T47D (cell line): ENCODE measurements at places on chromosomes 11 and 22.

DNA sequence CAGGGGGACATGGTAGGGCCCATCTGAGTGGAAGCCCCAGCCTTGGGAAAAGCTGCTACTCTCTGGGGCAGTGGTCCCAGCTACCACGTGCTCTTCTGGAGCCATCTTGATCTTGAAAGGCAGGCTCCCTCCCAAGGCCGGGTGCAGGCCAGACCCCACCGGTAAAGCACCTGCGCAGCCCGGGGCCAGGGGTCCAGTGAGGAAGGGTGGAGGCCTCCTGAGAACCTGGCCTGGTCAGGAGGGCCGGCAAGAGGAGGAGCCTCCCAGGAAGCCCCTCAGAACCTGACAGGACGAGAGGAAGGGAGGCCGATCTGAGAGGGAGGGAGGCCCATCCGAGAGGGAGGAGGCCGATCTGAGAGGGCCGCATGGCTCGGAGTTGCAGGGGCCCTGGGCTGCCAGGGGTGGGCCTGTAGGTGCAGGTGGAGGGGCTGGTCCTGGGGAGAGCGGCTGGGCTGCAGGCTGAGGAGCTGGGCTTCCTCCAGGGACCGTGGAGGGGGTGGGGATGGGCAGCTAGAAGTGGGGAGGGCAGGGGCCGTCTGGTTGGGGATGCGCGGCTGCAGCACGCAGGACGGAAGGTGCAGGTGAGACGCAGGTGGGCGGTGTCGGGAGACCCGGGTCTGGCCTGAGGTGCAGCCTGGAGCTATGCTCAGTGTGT is 529 bp downstream of the GRAMD4 start:
- DNase-seq = no peak

DNA sequence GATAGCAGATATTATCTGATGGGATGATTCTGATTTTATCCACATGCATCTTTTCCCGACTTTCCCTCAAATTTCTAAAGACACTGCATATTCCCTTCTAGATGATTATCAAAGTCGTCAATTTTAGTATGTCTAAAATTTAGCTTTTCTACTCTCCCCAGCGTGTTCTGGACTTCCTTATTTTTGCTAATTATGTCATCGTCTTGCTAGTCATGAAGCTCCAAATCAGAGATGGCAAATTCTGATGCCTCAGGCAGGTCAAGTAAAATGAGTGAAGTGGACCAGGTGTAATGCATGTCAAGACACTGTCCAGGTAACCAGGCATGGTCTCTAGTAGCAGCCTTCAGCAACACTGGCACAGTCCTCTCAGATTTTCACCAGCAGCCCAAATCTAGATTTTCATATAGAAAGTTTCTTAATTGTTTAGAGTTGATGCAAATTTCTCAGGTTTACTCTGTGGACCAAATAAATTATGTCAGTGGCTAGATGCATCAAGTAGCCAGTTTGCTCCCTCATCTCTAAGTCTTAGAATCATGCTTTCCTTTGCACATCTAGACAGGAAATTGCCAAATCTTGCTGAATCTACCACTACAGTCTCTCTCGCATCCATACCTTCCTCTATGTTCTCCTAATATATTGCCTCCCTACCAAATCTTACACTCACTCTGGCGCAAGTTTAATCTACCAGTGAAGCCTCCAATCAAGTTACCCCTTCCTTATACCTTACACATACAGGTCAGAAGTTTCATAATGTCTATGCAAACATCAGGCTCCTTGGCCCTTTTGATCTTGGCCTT is 10.6 kb downstream of the HSD17B12 start:
- no peak for DNase-seq

DNA sequence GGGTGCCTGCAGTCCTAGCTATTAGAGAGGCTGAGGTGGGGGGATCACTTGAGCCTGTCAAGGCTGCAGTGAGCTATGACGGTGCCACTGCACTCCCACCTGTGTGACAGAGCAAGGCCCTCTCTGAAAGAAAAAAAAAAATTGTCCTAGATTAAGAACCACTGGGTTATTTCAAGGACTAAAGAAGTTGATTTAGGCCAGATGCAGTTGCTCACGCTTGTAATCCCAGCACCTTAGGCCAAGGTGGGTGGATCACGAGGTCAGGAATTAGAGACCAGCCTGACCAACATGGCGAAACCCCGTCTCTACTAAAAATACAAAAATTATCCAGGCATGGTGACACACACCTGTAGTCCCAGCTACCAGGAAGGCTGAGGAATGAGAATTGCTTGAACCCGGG is 129.0 kb downstream of the MRTFA start:
- DNase-seq = no peak

GRCh38 chr11:108125096-108125495 is 3.7 kb downstream of the ACAT1 start:
- no peak for DNase-seq

- no peak for DNase-seq
Observed at GRCh38 chr11:11440144-11440543, 87.1 kb upstream of the CSNK2A3 start.

GRCh38 chr22:33126881-33127280 is 68.7 kb upstream of the SYN3 start:
- peak; percentile 41 for DNase-seq

GRCh38 chr11:2976294-2977063 is 15.7 kb downstream of the NAP1L4 start:
- no peak for DNase-seq

GRCh38 chr22:44120314-44120704 is 60.4 kb upstream of the PARVG start:
- DNase-seq = no peak

DNA sequence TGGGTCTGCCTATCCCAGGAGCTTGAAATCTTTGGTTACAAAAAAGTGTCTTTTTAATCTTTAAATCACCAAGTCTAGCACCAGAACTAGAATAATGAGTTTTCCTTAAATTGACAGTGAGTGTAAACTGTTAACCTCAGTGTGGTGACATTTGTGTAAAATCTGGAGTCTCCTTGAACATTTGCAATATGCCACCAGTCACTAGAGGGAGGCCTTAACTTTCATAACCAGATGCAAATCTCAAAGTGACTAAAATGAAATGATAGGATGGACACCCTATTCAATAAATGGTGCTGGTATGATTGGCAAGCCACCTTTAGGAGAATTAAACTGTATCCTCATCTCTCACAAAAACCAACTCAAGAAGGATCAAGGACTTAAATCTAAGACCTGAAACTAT is 8.3 kb upstream of the SCGB1D2 start:
- DNase-seq = peak; percentile 64

DNA sequence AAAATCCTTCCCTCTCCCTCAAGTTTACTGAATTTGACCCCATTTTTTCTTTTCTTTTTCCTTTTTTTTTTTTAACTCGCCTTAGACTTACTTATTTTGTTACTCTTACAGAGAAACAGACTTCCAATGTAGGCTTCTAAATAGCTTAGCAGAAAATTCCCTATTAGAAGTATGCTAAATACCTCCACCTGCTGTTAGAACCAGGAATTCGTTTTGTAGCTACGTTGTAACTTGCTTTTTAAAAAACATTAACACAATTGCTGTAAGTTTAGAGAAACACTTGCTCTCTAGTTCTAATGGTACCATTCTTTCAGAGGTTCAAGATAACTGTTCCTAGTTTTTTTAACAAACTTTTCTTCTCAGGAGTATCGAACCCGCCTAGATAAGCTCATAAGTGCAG is 324.2 kb downstream of the DCDC1 start:
- DNase-seq = peak; percentile 13

DNA sequence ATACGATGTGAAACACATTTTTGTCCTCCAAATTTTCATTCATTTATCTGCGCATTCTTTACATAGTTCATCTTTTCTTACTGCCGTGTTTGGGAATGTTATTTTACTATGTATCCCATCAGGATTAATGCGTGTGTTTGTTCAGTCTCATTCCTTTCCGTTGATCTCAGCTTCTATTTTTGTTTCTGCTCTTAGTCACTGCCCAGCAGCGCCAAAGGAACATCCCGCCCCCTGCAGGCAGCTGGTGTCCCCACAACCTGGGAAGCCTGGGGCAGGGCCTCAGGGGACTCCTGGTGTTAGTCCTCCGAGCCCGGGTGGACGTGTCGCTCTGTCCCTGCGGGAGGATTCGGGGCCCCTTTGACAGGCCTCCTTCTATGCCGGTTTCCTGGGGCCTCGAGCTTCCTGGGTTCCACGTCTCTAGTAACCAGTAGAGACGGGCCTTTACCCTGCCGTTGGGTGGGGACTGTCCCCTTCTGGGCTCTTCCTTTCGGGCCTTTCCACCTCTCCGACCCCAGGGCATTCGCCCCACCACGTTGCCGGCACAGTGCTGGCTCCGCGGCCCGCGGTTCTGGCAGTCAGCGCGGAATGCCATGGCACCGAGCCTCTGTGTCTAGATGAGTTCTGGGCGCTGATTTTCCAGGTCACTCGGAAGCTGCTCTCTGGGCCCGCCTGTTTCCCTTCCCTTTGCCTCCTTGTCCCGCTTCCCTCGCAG is 39.8 kb downstream of the WEE1 start:
- DNase-seq = peak; percentile 89

DNA sequence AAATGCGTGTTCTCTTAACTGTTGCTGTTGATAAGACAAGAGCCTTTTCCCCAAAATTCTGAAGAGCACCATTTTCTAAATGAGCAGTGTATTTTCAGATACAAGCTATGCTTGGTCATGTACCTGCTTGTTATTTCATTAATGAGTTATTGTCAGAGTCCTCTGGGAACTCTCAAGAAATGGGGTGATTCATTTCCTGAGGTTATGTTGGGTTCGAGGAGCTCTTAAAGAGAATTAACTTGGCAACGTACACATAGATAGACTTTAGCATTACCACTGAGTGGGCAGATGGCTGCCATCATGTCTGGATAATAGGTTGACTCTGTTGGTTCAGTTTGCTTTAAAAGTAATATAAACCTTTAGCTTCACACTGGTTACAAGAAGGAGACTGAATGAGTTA is 87.9 kb upstream of the SORL1-AS1 start:
- DNase-seq = no peak

- DNase-seq = no peak
Observed at GRCh38 chr11:28738549-28738948, 630.4 kb downstream of the METTL15 start.

DNA sequence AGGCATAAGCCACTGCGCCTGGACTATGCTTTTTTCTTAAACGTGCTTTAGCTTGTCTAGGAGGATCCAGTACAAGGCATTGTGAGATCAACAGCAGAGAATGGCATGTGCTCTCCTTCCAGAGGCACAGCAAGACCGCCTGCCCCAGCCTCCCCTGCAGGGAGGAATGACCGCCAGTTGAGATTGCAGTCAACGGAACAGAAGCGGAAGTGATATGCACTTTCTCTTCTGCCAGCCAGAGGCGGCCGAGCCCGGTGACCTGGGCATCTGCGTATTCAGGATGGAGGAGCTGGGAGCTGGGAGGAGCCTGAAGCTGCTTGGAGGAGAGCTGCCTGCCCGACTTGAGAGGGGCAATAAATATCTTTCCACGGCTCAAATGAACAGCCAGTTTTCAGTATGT is 243.0 kb downstream of the CTTN start:
- no peak for DNase-seq
